ENCODE measurements at places on chromosomes 7 and 10.

- no peak for DNase-seq
These were observed 272.4 kb downstream of the ADARB2 start for GRCh38 chr10:1464881-1465417.

DNA sequence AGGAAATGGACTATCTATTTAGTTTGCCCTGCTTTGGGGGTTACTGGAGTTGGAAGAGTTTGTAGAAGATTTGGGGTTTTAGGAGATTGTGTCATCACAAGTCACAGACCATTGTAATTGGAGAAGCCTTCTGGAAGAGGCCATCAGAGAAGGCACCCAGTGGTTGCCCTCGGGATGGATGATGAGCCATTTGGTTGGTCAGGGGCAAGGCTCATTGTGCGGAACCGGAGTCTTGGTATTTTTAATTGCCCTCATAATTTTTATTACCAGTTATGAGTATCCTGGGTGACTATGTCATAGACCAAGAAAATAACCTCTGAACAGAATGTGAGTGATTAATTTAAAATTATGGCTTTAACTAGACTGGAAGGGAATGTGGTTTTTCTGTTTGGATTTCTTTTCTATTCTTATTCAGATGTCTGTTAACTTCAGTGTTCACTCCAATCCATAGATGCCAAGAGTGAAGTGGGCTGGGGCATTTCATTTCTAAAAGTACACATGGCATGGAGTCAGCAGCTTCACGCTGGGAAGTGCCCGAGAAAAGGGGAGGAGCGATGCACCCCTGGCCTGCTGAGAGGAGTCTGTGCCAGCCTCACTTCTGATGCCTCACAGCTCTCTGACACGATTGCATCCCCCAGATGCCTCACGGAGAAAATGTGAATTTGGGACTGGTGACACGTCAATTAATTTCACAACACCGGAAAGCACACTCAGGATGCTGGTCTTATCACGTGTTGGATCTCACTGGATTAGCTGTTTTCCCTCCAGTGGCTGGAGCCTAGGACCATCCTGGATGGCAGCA is 225.6 kb upstream of the IGFBP3 start:
- no peak for DNase-seq

DNA sequence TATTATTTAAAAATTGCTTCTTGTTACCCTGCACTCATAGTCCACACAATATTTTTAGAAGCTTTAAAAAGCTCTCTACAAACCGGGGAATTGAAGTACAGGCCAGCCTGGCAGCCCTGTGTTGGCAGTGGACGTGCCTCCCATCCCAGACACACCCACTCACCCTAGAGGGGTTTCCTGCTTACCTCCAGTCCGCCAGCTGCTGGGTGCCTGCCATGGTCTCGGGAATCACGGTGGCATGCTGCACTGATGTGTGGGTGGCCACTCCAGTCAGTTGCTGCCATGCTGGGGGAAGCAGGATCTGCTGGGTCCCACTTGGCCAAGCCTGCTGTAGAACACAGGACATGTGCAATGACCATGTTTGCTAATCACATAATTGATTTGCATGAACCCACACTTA is 80.4 kb downstream of the CLEC2L start:
- no peak for DNase-seq

DNA sequence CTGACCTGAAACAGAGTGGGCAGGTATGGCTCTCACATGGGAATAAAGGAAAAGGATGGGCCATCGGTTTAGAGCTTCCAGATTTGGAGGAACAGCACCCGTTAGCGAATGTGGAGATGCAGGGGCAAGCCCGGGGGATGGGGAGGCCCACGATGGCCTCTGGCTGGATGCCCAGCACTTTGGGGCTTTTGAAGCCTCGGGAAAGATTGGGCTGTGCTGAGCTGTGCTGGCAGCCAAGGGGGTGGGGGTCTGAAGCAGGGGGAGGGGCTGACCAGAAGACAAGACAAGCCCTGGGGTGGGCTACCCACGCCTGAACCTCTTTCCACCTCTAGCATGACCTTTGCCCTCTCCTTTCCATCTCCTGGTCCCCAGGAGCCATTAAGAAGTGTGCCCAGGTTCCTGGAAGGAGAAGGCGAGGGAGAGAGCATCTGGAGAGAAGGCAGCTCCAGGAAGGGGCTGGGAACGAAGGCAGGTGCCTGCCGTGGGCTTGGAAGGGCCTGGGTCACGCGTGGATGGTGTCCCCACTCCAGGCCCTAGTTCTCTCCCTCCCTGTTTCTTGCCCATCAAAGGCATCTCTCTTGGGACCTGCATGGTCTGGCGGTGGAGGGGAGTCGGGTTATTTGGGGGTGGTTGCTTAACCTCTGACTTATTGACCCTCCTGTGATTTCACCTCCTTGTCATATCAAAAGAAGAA is 39.7 kb downstream of the JAKMIP3 start:
- no peak for DNase-seq

DNA sequence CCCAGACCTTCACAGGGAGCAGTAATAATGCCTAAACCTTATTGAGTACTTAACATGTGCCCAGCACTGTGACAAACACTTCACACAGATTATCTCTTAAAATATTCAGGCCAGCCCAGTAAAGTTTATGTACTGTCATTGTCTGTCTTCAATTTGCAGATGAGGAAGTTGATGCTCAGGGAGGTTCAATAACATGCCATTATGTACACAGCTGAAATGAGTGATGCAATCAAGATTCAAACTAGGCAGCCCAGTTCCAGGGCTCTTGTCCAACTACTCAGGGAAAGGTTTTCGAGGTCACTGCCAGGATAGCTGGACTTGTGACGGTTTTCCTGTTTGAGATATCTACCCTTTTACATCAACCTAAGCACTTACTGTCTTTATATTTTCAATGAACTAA is 56.1 kb downstream of the AUTS2 start:
- peak; percentile 69 for DNase-seq

DNA sequence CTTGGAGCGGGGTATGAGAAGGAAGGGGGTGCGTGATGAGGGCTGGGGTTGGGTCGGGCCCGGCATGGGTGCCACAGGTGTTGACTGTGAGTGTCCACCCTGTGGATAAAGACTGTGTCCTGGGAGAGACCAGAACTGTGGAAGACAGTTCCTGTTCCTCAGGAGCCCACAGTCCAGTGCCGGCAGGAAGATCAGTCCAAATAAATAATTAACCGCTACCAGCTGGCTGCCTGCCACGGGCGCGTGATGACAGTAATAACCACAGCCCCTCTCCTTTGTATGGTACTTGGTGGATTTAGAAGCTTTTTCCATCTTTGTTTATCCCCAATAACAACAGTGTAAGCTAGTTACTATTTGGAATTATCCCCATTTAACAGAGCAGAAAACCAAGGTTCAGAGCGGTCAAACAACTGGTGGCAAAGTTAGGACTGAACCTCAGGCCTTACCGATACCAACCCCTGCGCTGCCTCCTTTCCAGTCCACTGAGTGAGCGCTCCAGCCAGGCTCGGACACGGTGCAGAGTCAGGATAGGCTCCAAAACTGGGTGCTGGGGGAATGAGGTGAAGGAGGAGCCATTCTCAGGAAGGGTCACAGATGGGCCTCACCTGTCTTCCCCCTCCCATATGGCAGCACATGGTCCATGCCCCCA is 5.1 kb downstream of the ZMIZ1 start:
- no peak for DNase-seq

DNA sequence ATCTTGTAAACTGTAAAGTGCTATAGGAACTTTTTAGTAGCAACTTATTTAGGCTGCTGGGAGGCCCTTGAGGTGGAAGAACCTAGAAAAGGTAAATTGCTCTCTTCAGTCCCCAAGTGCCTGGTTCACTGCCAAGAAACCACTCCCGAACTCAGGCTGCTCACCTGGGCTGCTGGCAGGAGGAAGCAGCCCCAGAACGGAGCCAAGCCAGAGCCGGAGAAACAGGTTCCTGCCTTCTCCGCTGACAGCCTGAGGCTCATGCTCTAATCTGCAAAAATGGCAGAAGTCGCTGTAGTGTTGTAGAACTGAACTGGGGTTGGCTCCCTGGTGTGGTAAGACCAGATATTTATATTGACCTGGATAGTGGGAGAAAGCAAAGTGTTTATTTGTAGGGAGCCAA is 136.0 kb downstream of the CUL2 start:
- DNase-seq = no peak

DNA sequence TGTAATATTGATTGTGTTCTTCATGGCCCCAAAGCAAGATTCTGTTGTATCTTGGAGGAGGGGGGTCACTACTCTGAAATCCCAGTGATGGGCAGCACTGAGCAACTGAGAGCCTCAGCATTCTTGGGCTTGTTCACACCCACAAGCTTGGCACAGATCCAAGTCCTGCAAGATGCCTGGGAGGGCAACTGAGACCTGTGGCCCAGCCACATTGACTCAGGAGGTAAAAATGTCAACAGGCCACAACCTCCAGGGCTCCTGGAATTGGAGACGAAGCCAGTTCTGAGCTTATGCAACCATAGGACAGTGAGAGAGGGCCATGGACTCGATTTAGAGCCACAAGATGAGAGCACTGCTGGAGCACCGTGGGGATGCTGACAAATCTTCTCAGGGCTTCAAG is 3.1 kb upstream of the DOCK1 start:
- DNase-seq = peak; percentile 60

DNA sequence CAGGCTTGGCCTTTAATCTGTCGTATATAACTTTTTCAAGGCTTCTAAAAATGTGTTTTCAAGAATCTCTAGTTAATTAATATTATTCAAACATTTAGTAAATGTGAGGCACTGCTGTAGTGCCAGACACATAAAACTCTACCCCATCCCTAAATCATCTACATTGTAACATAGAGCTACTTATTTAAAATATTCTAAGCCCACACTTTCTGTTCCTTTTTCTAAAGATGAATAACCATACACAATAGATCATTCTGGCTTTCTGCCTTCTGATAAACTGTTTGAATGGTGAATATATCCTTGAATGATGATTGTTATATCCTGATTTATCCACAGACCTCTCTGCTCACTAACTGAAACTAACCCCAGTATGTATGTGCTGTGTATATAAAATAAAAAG is 41.4 kb downstream of the BRAF start:
- no peak for DNase-seq

- DNase-seq = no peak
These were observed 53.9 kb downstream of the SHH start for GRCh38 chr7:155758348-155758747.

DNA sequence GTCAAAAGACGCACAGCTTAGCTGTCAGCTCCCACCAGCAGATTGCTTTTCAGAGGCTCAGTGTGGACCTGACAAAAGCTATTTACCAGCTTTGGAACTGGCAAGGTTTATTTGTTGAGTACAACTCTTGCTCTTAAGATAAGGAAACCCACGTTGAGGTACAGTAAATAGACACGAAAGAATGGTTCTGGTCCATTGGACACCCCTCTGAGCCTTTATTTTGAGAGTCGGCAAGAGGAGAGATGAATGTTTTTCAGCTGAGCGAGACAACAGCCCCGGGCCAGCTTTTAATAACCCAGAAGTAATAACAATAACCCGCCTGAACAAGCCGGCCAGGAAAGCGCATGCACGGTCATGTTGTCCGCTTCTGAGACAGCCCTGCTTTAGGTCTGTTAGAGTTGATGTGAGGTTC is 49.0 kb downstream of the WNT2 start:
- no peak for DNase-seq

GRCh38 chr10:76422769-76423168 is 991.3 kb downstream of the LRMDA start:
- peak; percentile 50 for DNase-seq

DNA sequence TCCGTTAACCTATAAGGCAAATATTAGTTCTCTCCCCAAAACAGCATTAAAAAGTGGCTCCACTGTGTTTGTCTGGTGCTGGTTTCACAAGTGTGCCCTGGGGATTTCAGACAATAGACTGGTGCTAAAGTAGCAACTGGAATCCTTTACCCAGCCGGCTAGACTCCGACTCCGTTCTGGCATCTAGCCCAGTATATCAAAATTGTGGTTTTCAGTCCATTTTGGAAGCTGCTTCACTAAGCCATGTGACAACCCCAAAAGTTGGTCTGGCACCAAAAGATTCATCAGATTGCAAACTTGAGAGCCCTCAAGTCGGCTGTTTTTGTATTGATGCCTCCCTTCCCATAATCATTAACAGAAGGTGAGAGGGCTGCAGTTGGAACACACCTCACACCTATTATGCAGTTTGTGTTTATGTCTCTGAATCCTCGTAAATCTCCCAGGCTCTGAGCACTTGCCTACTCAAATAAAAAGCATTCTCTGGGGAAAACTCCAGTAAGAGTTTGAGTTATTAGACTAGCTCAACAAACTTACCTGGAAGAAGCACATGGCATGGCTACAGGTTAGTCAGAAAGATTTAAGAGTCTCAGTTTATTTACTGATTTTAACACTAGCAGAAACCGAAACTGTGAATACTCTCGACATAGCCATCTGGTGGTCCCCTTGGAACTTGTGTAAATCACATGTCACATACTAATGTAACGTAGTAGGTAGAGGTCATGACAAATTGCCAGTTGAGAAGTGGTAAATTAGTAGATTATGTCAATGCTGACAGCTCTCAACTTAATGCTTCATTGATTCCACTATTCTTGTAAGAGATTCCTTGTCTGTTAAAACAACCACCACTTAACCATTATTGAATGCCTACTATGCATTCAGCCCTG is 14.8 kb upstream of the WNT16 start:
- DNase-seq = peak; percentile 73

DNA sequence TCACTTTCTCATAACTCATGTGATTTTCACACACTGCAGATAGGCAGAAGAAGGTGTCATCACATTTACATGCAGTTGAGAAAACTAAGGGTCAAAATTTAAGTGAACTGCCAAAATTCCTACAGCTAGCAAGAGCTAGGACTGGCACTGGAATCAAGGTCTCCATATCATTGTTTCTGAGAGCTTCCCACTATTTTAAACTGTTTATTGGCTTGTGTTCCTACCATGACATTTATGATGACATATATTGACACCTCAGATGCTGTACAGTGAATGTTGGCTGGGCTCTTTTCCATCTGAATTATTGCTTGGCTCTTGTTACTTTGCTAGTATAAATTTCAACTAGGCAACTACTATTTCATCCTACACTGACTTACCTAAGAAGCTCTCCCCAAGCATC is 2.0 kb downstream of the THSD7A start:
- DNase-seq = no peak

- DNase-seq = no peak
These were observed 87.9 kb downstream of the ODAD2 start for GRCh38 chr10:27911011-27911410.

- DNase-seq = no peak
These were observed 6.3 kb upstream of the C7orf33 start for GRCh38 chr7:148584154-148584827.

DNA sequence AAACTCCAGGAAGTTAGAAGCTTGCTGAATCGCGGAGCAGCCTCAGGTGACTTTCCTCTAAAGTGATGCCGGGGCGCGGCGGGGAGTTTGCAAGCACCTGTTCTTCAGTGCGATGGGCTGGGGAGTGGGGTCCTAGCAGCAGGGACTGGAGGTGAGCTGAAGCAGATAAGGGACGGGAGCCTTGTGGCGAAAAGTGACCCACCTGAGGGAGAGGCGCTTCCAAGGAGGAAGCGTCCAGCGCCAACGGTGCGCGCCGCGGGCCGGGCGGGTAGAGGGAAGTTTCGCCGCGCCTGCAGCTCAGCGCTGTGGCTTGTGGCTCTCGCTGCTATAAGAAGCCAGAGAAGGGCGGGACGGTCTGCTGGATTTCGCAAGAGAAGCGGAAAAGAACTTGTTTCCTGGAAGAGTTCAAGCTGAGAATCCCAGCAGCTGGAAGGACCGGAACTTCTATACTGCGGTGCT is at the start of gene STEAP4:
TSS of gene STEAP4 (minus strand) at position 305 of the 459 bp plus-strand sequence. CDS start 22,625 bp downstream, outside the sequence.
- peak; percentile 51 for DNase-seq
